Peyer's patch (tissue), 4 donors: ENCODE measurements at places on chromosomes 4 and X.

DNA sequence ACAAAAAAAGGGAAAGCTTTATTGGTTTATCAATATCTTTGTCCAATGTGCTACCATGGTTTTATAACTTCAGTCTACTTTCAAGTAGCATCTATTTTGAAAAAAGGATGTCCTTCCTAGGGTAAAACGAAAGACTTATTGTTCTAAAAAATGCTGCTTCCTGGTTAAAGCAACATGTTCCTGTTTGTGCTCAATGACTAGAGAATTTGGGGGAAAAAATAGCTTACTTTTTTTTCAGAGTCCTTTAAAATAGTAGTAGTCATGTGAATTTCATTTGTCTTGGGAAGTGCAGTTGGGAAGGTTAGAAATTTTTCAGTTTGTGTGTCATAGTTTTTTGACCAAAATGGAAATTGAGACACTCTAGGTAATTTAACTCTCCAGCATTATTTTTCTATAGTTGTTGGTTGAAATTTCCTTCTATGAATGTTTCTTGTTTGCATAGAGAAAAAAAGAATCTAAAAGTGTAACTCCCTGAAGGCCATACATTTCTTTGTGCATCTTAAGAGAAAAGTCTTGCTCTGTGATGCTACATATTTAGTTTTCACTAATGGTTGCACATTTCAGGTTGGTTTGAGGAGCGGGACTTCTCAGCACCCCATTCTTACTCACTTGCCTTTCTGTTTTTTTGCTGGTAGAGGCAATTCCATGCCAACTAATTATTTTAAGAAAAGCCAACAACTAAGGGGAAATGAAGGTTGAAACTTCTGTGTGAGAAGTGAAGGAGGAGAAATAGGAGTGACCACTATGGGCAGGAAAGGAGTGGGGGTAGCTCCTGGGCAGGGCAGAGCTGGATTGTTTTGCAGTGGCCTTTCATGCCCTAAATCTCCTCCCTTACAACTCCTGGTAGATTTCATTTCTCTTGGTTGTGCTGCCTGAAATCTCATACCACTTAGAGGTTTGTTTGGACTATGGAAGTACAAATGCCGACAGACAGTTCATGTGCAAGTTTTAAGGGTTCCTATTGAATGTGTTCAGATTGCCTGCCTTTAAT lies 76.4 kb downstream of the RAPGEF2 start:
- DNase-seq: no peak

- DNase-seq: no peak
Measured at GRCh38 chrX:150361070-150361776, 1.9 kb upstream of the MAMLD1 start.

DNA sequence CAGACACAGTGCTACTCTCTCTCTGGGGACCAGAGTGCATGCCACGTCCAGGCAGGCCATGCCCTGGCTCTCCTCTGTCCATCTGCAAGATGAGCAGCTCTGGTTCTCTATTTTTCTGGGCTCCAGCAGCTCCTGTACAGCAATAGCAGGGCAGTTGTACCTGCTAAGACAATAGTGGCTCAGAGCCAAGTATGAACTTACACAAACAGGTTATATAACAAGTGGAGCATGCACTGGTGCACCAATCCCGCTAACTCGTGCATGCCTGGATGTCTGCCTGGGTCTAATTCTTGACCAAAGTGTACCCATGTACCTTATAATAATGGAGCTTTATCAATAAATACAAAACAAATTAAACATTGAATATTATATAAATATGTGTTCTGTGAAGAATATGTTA lies 392.3 kb downstream of the CENPC start:
- no peak for DNase-seq

DNA sequence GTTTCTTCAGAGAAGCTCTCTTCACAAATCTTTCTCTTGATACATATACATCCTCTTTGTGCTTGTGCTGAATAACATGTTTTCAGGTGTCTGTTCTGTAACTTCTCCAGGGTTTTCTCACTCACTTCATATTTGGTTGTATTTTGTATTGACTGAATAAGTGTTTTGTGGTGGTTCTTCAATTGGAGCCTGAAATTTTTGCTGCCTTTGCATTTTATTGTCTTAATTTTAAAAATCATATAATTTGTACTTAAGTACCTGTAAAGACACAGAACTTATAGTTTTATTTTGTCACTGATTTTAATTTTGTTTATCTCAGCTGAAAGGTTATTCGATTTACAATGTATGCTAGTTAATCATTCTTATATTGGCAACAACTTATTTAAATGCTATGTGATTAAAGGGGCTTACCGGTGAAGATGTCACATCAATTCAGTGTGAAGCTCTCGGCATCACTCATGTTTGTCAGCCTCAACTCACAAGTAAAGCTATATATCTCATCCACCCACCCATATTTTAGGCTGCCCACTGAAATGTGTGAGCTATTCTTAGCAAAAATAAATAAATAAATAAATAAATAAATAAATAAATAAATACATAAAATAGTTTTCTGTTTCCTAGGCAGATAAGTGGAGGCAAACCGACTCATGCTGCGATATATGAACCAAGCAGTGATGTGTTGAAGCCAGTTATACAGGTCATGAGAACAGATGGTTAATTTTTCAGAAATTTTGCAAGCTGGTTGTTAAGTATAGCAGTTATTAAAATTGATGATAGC lies 76.4 kb upstream of the FSTL5 start:
- no peak for DNase-seq

- no peak for DNase-seq
Measured at GRCh38 chr4:76504613-76505465, 69.8 kb downstream of the SHROOM3 start.

DNA sequence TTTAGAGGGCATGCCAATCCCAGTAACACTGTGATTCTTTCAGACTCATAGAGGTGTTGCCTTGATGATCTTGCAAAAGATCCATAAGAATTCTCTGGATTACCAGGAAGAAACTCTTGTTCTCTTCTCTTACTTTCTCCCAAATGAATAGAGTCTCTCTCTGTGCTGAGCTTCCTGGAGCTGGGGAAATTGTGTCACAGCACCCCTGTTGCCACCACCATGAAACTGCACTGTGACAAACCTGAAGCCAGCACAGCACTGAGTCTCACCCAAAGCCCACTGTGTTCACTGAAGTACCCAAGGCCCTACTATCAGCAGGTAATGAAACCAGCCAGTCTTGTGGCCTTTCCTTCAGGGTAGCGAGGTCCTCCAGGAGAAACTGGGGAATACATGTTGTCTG lies 332.7 kb upstream of the FGF16 start:
- no peak for DNase-seq

DNA sequence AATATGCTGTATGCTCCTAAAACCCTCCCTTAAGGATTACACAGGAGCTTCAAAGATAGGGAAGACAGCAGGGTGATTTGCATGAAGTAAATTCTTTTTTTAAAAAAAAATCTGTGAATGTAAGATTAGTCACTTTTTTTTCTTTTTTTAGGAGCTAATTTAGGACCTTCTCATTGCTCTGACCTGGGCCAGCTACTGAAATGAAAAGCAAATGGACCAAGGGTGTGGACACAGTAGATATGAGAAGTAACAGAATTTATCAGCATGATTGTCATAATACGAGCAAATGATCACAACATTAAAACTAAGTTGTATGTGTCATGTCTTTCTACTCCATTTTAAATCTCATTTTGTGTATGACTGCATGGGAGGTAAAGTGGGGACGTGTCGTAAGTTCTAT lies 6.6 kb upstream of the FGF5 start:
- no peak for DNase-seq

GRCh38 chrX:31649201-31649600 lies 577.4 kb upstream of the FTHL17 start:
- no peak for DNase-seq

GRCh38 chr4:53908661-53909078 lies 155.7 kb downstream of the CHIC2 start:
- peak; percentile 60 for DNase-seq

DNA sequence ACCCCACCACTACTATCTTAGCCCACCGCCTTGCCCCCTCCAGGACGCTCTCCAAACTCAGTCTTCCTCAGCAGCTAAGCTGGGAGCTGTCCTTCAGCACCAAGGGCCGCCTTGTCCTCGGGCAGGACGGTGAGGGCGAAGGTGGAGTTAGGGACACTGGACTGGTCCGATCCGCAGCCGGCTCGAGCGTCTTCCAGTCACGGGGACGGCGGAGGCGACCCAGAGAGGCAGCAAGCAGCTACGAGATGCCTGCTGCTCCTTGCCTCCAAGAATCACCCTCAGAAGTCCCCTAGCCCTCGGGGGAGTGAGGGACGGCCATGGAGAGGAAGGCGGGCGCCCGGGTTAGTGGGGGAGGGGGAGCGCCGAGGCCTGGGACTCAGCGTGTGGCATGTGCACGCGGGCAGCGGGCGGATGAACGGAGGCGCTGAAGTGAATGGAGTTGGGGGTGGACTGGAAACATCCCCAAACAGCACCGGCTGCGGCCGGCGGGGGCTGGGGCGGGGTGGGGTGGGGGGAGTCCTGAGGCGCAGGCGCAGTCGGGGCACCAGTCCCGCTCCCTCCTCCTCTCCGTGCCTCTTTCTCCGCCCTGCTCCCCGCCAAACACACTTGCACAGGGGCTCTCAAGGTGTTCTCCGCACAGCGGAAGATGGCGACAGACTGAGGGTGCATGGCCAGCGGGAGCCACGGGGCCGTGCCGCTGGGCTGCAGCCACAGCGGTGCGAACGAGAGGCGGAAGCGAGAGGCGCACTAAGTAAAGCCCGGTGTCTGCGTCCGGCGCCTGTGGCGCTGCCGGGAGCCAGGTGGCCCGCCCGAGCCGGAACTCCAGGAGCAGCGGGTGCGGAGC lies at the start of gene NALF2:
Gene NALF2 (plus strand): TSS at position 545 of the 844 bp plus-strand sequence. CDS start 957 bp downstream, outside the sequence.
- peak; percentile 57 for DNase-seq

DNA sequence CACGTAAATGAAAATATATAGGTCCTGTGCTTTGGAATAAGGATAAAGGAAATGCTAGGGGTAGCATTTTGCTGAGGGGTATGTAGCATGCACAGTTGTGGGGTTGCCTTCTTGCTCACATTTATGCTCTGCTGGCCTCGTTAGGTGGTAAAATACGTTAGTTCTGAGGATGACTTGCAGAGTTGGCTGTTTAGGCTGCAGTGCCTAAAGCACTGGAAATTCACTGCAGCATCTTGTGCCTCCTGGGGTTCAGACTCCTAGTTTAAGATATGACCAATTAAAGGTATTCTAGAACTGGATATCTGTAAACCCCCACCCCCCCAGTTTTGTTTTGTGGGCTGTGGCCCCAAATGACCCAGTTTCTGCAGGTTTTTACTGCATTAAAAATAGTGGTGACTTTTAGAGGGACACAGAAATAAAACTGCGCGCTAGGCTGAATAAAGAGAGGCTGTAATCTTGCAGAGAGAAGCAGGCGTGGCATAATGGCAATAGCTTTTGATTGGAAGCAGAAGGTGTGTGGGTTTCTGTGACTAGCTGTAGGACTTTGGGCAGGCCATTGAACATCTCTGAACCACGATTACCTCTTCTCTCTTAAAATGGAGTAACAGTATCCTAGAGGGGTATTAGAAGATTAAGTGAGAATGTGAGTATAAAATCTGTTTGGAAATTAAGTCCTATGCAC lies 79.3 kb downstream of the REPS2 start:
- no peak for DNase-seq

GRCh38 chr4:123120473-123120872 lies 198.1 kb upstream of the NUDT6 start:
- DNase-seq: no peak

DNA sequence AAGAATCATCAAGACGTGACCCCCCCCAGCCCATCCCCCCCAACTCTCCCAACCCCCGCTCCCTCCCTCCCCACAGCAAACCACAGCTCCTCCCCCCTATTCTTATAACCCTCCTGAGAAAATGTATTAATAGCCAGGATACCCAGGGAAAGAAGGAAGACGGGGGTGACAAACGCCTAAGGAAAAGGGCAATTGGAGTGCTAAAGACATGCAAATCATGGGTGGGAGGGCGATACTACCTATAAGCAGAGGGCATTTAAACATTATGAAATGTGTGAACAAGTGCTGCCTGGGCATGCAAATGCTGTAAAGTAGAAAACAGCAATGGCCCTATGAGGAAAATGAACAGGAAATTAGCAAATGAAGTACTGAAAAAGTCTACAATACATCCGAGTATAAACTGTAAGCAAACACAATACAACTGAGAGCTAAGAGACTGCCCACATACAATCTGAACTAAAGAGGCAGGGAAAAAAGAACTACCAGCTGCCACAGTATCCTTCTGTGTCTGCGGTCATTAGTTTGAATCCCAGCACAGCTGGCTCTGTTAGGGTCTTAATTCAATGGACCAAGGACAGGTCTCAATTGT lies 2.4 kb downstream of the CXXC4 start:
- DNase-seq: no peak

- no peak for DNase-seq
Measured at GRCh38 chr4:153518001-153518400, 51.8 kb downstream of the TMEM131L start.

DNA sequence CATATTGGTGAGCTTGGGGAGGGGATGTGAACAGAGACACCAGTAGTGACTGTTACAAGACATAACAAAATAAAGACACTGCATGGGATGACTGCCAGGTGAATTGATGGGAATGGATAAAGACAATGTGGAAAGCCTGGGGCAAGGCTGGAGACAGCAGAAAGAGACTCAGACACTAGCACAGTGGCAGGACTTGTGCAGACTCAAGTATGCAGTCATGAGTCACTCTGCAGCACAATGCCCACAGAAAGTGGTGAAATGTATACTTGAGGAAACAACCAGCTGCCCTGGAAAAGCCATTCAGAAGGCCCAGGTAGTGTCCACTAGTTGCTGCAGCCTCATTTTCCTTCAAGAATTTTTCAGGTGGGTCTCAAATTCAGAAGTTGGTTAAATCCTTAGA lies 452.3 kb downstream of the MID1IP1 start:
- DNase-seq: no peak

- no peak for DNase-seq
Measured at GRCh38 chrX:53732797-53733196, 46.3 kb upstream of the HUWE1 start.

DNA sequence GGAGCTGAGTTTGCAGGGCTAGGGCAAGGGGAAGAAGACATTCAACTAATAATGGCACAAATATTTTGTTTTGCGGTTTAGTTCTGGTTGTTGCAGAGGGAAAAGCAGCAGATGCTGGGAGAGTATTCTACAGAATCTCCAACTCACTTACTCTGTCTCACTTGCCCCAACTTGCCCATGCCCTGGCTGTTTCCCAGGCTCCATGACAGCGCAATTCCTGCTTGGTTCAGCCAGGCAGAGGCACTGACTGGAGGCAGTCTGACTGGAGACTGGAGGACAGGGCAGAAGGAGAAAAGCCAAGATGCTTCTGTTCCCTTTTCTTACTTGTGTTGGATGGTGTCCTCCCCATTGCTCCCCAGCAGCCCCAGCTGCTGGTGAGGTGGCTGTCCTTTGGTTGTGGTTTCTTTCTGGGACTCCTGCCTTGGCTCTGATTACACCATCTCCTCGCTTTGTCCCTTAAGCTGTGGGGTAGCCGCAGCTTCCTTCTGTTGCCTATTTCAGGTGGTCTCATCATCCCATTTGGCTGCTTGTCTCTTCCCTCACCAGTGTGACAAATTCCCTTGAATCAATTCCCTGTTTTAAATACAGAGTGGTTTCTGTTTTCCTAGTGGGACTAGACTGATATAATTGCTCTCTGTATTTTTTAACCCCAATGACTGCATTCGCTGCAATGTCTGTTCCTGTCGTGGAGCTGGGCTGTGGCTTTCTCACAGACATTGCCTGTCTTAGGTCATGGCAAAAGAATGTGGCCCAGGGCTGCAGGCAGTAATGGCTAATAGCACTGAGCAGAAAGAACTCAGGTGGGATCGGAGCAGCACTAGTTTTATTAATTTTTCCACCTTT lies 24.2 kb upstream of the RASL11B start:
- DNase-seq: no peak
